ENCODE measurements at places on chromosomes 6 and 20.

GRCh38 chr6:156808287-156808686 is 31.1 kb downstream of the ARID1B start:
- no peak for DNase-seq

- DNase-seq: no peak
Observed at GRCh38 chr6:28161410-28162079, 19.9 kb downstream of the ZKSCAN8 start.

GRCh38 chr20:45329497-45330319 is 18.5 kb downstream of the SDC4 start:
- DNase-seq: no peak

- no peak for DNase-seq
Observed at GRCh38 chr6:6217855-6218758, 102.4 kb downstream of the F13A1 start.

DNA sequence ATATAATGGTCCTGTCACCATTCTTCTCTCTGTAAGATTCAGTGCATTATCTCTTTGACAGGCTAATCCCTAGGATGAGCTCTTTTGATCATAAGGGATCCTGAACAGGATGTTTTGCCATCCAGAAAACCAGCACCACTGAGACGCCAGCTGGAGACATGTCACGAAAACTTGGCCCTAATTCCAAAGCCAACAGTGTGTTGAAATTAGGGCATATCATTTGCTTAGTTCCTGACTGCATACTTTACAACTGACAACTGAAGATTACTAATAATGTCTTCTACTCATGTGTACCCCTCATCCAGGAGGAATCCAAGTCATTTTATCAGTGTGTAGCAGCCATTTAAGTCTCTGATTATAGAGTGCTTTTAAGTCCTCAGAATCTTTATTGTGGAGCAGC is 243.6 kb downstream of the KCNQ5 start:
- DNase-seq: no peak

GRCh38 chr6:83609248-83609647 is 96.9 kb downstream of the PRSS35 start:
- no peak for DNase-seq

- peak; percentile 58 for DNase-seq
Observed at GRCh38 chr6:31399589-31400466, 3.6 kb upstream of the MICA start.

DNA sequence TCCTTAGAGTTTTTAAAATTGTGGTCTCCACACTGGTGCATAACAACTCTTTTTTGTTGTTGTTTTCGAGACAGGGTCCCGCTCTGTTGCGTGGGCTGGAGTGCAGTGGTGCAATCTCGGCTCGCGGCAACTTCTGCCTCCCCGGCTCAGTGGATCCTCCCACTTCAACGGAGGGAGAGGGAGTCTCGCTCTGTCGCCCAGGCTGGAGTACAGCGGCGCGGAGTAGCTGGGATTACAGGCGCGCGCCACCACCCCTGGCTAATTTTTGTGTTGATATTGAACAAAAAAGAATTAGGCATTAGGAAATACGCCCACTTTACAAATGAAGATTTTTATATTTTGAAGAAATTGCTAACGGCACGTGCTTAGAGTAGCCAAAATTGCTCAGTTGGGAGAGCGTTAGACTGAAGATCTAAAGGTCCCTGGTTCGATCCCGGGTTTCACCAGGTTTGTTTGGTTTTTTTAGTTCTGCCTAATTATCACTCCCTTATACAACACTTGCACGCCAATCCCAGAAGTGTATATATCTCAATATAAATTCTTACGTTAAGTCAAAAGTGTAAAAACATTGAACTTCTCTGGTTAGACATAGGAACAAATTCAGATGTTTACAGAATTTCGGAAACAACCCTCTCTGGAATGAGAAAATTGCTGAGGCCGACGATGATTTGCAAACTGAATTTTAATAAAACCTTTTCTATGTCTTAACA is 159.6 kb downstream of the TRIM27 start:
- no peak for DNase-seq

GRCh38 chr20:44862286-44862685 is 23.2 kb upstream of the YWHAB start:
- no peak for DNase-seq

- DNase-seq: no peak
Observed at GRCh38 chr20:15396900-15397299, 1059.5 kb upstream of the FLRT3 start.

DNA sequence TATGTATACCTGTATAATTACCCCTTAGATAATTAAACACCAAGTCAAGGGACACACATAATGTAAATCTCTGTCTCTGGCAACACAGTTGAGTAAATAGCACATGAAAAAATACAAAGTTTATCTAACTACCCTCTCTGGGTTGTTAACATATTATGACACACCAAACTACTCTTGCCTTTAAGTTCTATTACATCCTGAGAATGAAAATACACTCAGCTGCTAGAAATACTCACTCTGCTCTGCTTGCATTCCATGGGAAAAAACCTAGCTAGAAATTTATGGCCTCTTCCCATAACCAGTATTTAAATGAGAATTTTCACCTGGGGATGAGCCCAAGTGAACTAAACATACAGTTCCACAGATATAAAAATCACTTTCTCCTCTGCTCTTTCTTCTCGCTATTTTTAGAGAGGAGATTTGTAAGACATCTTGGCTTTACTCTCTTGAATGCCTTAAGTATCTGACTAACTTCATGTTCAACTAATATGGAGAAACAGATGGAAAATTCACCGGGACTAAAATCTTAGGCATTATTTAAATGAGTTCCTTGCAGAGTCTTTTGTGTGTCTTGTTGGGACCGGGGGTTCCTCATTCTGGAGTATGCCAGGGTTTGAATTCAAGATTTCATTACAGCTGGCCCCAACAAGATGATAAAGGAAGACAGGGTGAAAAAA is 140.9 kb downstream of the GJA10 start:
- no peak for DNase-seq

GRCh38 chr6:42509256-42509655 is 54.6 kb upstream of the UBR2 start:
- no peak for DNase-seq

GRCh38 chr20:8361779-8362178 is 229.7 kb downstream of the PLCB1 start:
- no peak for DNase-seq

GRCh38 chr6:37807656-37808055 is 11.9 kb upstream of the ZFAND3 start:
- no peak for DNase-seq

GRCh38 chr20:46398963-46399362 is 7.5 kb downstream of the ELMO2 start:
- no peak for DNase-seq

DNA sequence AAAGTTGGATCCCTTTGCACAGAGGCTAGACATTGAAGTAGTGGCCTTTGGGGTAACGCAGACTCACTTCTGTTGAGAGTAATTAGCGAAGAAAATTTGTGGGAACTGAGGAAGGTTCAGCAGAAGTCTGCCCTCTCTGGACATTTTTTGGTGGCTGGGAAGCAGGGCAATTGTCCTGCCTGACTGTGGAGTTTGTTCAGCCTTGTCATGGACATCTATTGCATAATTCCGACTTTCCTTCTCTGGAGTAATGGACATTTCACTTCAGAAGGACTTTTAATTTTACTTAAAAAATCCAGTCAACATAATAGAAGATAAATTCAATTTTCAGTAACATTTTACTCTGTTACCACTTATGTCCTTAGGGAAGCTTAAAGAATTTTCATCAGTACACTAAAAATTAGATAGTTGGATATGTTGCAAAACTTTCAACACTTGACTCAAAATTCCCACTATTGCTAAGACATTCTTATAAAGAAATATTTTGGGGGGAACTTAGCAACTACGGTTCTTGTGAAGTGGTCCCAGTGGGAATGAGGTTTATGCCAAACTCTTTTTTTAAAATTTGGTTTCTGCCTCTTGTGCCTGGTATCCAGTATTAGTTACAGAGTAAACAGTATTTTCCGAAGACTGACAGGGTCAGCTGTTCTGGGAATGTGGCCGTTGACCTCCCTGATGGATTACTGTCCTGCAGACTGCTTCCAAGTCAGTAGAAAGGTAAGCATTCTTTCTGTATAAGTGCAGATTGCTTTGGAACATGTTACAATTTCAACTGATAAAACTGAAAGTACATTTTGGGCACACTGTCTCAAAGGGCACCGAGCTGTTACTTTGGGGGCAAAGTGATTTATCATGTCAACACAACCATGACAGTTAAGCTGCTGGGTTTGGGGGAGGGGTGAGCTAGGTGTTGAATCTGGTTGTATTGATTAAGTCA is 100.6 kb upstream of the MLIP start:
- DNase-seq: peak; percentile 10

- no peak for DNase-seq
Observed at GRCh38 chr6:72530152-72530551, 91.7 kb upstream of the KCNQ5 start.

DNA sequence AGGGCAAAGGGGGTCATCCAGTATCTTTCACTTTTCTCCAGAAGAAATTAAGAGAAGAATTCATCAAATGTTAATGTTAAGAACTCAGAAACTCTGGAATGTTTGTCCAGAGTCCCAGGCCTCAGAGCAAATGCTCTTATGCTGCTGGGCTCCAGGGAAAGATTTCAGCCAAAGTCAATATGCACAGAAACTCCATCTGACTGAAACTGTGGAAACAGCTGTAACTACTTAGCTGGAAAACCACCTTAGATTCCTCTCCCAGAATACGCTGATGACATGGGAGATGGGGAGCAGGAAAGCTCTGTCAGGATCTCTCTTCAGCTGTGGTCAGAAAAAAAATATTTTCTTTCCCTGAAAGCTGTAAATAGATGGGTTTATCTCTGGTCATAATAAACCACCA is 559.6 kb downstream of the RFPL4B start:
- no peak for DNase-seq

Data from HuH-7 (cell line).